Stimulated activated CD4-positive, alpha-beta T cell treated with anti-CD3 and anti-CD28 coated beads, Interleukin-1b, Interleukin-23, amount 100 ng/mL, for 24 hours (primary cell): ENCODE measurements at places on chromosomes 7 and 10.

DNA sequence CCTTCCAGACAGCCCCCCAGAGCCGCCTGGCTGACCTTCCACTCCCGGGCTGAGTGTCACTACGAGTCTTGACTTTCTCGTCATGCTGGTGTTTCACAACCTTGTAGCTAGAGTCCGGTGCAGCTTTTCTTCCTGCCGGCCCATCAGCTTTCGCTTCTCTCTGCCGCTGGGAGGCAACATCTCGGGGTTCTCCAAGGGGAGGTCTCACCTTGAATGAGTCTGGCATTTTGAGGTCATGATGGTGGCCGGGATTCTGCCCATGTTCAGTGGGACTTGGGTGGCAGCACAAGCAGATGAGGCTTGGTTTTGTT is 285.2 kb downstream of the CAMK1D start:
- DNase-seq: no peak

GRCh38 chr7:113307147-113307546 is 188.8 kb upstream of the SMIM30 start:
- no peak for DNase-seq

DNA sequence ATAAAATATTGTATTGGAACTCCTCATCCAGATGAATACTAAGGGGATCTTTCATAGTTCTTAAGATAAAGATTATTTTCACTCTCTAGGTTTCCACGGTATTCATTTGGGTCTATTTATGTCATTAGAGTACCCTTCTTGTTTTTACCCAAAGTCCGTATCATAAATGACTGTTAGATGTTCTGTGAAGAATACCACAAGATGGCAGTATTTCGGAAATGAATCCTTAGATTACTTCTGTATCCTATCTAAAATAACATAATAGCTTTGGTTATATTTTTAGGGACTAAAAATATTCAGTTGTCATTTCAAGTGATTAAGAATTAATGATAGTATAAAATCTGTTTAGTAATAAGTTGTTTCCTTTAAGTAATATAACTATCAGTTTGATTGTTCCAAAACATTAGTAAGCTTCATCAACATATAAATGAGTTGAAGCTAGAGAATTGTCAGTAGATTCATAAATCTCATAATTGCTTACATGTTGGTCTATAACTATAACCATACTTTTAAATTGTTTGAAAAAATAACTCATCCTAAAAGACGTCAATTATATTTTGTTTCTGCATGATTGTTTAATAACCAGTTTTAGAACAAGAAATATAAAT is 337.5 kb upstream of the KCND2 start:
- no peak for DNase-seq

DNA sequence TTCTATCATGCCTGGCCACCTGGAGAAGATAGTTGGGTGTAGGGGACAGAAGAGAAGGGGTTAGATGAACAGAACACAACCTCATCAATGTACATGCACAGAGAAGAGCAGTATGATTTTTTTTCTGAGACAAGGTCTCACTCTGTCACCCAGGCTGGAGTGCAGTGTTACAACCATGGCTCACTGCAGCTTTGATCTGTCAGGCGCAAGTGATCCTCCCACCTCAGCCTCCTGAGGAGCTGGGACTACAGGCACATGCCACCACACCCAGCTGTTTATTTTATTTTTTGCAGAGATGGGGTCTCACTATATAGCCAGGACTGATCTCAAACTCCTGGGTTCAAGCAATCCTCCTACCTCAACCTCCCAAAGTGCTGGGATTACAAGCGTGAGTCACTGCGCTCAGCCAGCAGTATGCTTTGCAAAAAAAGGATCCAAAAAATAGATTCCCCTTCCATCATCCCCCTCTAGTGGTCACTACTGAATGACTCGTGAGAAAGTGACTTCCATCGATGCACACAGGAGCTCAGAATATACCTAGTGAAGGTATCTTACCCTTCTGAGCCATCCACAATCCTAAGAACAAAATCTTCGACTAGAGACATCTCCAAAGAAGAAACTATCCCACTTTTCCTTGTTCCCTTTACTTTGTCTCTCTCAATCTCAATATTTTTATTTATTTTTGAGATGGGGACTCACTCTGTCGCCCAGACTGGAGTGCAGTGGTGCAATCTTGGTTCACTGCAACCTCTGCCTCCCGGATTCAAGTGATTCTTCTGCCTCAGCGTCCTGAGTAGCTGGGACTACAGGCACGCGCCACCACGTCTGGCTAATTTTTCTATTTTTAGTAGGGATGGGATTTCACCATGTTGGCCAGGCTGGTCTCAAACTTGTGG is 21.0 kb downstream of the ZCWPW1 start:
- no peak for DNase-seq

DNA sequence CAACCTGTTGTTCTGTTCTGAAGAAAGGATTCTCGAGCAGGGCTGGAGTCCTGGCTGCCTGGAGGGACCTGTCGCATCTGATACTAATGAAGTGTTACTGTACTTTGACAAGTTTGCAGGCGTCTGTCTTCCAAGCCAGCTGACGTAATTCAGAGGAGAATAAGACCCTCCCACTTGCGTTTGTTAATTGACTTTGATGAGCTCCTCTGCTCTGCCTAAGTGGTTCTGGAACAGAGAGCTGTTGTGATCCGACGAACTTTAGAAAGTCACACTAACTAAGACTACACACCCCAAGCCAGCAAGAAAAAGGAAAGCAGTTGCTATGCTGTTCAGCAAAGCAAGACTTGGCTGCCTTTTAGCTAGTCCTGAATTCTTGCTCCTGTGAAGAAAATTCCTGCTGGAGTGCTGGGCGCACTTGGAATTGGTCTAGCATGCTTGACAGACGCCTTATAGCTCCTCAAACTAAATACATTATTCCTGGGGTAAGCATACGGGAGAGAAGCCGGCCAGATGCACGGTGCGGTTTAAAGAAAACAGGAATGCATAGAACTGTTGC is 200.3 kb downstream of the CACNB2 start:
- DNase-seq: no peak

DNA sequence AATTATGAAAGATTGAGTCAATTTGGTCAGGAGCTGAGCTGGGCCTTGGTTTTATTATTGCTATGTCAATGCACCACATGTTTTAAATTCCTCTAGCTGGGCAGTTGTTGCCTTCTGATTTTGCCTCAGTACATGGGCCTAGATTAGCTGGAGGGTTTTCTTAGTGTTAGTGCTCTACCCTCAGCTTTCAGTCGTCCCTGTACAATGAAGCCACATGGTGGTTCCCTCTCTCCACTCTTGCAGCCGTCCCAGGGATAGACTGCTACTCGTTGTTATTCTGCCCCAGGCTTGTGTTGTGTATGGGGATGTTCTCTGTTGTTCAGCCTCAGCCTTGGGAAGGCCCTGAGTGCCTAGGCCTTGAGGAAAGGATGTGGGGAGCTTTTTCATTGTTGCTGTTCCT is 37.0 kb downstream of the NHLRC2 start:
- no peak for DNase-seq

DNA sequence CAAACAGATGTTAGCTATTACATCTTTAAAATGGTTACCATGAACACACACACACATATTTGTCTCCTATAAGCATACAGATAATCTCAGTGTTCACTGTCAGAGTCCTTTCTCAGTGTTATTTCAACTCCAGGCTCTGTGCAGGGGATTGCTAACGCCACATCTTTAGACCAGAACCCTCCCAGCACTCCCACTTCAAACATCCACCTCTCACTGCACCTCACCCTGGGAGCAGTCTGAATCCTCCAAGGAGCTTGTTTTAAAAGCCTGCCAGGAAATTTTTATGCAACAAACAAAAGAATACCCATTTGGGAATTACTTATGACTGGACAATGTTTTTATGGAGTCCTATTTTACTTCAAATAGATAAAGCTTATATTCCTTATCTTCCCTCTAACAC is 107.4 kb downstream of the PARD3 start:
- no peak for DNase-seq

DNA sequence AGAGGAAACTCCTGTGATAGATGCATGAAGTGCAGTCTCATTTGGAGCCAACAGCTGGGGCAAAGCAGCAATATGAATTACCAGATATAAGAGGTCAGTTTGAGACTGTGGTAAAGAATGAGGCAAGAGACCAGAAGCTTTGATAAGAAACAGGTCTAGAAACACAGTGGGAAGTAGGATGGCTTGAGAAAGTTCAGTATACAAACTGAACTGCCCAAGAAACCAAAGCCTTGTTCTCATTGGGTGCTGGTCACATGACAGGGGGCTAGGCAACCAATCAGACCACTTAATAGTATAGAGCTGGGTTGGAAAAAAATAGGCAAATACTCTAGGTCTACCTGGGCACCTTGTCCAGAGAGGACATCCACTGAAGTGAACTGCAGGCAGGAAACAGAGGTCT is 46.2 kb upstream of the PLCE1 start:
- no peak for DNase-seq

DNA sequence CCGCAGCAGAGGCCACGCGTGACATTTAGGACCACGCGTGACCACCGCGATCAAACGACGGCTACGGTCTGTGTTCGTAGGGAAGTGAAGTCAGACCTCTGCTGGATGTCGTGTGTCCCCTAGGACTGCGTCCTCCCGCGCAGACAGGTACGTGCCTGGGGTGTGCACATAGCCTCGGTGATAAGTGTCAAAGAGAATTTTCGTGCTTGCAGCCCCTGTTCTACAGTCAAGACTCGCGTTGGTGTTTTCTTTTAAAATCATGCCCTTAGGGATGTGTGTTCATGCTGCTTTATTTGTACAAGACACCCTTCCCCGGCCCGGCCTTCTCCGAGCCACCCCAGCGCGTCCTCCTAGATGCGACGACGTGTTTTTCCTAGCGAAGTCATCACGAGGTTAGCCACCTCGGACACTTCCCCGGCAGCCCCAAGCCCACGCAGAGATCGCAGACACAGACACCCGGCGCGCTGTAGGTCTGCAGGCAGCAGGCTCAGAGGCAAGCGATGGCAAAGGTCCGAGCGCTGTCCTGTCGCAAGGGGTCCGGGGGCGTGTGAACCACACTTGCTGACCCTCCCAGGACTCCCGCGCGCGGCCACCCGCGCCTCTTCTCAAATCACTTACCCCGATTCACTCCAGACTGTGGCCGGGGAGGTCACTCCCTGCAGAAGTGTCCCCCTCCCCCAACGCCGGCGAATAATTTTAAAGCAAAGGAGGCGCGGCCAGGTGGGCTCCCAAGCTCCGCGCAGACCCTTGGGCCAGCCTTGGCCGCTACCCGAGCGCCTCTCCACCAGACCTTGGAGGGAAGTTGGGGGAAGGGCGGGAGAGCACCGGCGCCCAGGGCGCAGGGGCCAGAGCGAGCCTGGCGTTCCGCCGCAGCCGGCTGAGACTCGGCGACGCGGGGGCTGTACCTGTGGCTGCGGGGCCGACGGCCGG is 552 bp downstream of the MKX start:
- no peak for DNase-seq

GRCh38 chr10:124351481-124352220 is 67.1 kb downstream of the OAT start:
- no peak for DNase-seq

DNA sequence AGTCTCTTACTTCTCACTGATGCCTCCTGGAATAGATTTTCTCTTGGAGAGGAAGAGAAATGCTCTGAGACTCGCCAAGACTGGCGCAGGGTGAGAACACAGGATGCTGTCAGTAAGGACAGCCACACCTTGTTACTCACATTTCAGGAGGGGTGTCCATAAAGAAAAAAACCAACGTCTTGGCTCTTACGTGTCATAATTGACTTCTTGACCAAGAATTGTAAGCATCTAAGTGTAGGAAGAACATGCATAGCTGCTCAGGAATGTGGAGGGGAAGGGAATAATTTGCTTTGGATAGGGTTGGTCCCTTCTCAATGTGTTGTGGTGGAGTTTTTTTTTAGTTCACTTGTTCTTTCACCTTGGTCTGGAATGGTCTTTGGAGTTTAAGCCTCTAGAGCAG is 43.8 kb upstream of the ZNF438 start:
- no peak for DNase-seq

- DNase-seq: no peak
Measured at GRCh38 chr7:148394582-148394981, 196.0 kb upstream of the C7orf33 start.

- DNase-seq: no peak
Measured at GRCh38 chr10:122647383-122647968, 52.2 kb downstream of the C10orf120 start.

GRCh38 chr10:73647211-73647874 is 6.1 kb upstream of the MYOZ1 start:
- DNase-seq: no peak

DNA sequence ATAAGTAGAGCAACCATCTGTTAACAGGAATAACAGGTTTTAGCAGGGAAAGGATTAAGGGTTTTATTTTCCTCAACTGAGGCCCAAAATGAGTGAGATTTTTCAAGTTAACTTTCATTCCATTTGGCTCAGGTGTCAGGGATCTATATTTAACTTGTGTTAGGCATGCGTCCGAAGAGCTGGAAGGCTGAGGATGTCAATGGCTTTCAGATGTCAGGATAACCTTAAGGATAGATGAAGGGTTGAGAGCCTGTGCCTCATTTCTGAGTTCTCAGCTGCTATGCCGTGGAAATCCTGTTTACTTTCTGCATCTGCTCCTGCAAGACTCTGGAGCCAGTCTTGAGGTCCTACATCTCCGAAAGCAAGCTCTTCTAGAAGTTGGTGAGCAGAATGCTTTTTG is 36.4 kb upstream of the CD36 start:
- DNase-seq: no peak

- DNase-seq: no peak
Measured at GRCh38 chr7:157575777-157576176, 239.0 kb downstream of the DNAJB6 start.

DNA sequence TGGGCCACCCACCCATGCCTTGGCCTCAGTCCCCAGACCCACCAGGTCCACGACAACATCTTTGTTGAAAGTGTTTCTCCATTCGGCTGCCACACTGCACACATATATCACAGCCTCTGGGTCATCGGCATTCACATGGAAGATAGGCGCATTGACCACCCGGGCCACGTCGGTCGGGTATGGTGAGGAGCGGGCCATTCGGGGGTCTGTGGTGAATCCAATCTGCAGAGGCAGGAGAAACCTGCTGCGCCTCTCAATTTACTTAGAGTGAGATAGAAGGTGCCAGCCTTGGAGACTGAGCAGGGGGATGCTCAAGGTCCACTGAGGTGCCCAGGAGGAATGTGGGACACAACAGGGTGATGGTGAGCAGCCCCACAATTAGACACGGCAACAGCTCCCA is 16.4 kb downstream of the OGDHL start:
- no peak for DNase-seq

DNA sequence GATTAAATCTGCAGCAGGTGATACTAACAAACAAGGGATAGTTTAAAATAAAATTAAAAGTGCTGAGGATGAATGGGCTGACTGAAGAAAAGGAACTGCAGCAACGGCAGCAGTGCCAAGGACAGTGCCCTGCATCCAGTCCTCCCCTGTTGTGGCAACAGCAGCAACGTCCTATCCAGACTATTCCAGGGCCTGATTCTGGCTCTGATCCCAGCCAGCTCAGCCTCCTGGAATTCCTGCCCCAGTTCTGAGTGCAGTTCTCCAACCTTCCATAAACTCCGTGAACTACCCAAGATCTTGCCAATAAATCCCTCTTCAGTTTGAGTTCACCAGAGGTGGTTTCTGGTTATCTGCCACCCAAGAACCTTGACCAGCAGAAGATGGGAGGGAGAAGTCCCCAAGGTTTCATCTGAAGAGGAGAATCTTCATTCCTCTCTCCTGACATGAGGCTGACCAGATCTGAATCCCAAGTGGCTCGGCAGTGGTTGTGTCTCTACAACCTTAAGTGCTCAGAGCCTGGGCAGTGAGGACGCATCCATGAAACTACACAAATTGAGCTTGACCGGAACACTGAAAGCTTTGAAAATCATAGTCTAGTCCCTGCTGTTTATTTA is 115.8 kb downstream of the SORBS1 start:
- DNase-seq: no peak
